ENCODE measurements at places on chromosomes 1 and 21.

GRCh38 chr21:17537299-17537698 lies 24.5 kb downstream of the CXADR start:
- no peak for DNase-seq

DNA sequence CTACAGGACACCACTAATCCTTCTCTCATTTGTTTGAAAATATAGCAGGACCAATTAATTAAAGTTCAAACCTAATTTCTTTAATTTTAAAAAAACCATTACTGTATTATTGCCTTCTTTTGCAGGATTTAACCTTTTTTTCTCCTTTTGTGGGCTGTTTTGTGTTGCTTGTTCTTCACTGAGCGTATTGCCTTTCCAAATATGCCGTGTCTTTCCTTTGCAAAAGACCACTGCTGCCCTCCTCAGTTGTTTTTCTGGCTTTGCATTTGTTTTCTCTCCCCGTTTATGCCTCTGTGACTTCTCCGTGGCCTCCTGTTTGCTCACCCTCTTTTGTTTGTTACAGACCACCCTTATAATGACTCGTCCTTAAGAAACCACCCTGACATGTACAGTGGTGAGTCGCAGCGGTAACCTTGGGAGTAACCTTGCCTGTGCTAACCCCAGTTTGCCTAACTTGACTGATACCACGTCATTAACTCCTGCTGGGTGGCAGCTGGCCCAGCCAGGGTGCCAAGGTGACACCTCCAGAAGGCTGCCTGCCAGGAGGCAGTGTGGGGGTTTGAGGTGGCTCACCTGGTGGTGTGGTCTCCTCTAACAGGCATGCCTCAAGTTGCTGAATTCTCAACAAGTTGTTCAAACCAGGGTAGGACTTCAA lies 81.1 kb upstream of the CNTN2 start:
- peak; percentile 53 for DNase-seq

DNA sequence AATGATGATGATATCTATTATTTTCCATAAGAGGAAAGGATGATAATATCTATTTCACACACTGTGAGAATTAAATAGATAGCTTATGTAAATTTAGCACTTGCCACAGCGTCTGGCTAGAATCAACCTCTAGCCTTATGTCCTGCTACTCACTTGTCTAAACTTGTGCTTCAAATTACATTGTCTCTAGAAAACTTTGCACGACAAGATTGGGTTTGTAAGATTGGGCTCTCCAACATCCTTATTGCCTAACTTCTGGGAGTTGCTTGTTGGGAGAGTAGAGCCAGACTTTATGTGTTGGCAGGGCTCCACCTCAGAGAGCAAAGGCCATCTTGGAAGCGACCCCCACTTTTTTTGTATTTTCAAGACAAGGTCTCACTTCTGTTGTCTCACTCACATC lies 50.0 kb upstream of the POGK start:
- no peak for DNase-seq

GRCh38 chr1:65196926-65197325 lies 48.9 kb downstream of the AK4 start:
- DNase-seq = no peak

DNA sequence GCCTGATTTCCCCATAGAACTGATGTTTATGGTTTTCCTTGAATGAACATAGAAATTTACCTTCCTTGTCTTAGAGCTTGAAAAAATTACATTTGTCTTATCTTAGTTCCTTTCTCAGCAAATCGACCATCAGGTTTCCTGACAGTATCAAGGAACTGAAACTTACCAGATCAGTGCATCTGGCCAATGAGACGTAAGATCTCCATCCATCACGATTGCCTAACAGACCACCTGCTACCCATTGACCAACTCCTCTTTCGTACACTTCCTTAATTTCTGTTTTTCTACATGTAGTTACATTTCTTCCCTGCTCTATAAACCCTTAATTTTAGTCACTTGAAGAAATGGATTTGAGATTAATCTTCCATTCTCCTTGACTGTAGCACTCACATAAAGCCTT lies 57.4 kb upstream of the TMPRSS15 start:
- no peak for DNase-seq

DNA sequence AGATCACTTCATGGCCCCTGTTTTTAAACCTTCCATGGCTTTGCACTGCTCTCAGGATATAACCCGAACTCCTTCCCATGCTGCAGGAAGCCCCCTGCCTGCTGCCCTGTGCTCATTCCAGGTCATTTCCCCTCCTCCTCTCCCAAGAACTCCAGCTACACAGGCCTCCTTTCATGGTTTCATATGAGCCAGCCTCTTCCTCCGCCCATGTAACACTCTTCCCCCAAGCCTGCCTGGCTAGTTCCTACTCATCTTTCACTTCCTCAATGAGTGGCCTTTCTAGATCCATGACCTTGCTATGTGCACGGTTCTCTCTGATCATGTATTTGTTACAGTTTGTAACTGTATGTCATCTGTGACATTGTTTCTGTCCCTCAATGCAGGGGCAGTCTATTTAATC lies 3.1 kb upstream of the NCF2 start:
- peak; percentile 36 for DNase-seq

Measured in OCI-M1 (cell line).